ENCODE measurements at places on chromosomes 11 and 22.

DNA sequence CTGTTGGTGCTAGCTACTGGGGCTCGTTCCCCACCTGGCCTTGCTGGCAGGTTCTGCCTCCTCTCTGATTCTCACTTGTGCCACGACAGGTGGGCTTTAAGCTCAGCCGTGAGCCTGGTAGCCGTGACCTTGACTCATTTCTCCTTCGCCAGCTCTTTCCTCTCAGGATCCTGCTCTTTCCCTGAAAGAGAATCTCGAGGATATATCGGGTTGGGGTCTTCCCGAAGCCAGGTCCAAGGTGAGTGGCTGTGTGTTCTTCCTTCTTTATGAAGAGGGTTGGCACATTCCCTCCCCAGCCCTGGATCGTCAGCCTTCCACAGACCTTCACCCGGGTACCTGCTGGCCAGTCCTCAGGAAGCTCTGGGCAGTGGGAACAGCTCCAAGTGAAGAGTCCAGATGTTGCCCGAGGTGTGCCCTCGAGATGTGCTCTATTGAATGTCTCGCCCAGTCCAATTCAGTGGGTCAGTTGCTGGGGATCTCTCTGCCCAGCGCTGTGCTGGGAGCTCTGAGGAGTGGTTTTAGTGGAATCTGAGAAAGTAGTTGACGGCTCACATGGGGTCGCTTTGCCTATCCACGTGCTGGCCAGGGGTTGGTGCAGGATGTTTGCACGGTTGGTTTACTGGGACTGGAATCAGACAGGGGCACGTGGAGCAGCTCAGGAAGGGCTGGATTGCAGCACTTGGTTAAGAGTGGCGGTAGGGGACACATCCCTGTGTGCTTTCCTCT, 1.4 kb downstream of the ZNF74 start:
- no peak for DNase-seq

GRCh38 chr11:66136752-66137123, 66.7 kb downstream of the PACS1 start:
- DNase-seq, result peak; percentile 21

DNA sequence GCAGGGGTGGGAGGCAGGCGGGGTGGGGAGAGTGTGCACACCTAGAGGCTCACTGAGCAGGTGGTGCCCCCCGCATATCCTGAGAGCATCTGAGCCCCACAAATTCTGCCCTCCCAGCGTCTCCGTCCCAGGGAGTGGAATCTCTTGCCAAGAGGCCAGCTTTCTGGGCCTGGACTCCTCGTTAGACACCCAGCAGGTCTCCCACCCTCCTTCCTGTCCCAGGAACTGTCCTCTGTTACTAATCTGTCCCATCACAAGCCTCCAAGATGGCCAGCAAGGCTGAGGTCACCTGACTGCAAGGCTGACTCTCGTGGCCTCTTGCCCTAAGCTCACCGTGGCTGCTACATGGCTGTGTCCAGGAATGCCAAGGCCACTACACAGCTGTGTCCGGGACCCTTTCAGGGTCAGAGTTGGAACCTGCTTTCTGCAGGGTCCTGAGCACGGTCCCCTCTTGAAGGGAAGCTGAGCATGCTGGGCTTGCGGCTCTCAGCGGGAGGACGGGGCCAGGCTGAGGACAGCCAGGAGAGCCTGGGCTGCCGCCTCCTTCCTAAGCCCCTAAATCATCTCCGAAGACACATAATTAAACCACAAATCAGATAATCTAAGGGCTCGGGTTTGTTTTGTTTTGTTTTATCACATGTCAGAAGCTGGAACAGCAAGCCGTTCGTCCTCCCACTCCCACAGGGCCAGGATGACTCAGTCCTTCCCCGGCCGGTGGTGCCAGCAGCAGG, 1327.3 kb downstream of the TBC1D22A start:
- DNase-seq, result no peak

DNA sequence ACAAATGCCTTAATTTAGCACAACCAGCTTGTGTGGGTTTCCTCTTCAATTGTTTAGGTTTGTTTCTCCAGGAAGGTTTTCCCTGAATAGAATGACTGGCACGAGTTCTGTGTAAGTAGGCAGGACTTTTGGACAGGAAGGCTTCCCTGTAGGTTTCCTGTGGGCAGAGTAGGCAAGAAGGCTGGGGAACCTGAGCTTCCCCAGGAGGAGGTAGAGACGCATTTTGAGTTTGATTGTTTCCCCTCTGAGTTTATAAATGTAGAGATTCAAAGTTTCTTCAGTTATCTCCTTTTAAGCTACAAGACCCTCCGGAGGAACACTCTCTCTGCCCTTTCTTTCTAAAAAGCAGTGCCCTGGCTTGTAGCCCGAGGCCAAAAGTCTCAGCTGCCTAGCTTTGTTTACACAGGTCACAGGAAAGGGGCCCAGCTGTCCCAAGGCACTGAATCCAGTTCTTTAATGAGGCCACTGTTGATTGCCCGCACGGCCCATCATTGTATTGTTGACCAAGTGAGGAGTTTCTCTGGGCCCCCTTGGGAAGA, 66.6 kb upstream of the RDX start:
- no peak for DNase-seq

DNA sequence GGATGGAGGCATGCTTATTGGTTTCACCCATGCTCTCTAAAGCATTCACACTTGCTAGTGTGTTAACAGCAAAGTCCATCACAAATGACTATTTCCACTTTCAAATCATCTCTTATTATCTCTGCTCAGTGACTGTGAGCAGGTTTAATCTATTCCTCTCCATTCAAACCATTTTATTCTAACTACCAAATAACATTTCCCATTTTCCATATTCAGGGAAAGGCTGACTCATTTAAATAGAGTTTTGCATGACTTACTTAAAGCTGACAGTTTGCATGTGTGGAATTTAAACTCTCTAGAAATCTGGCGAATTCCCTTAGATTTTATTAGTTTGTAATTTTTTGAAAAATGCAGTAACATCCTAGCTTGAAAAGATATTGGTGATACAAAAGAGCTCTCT, 615.7 kb upstream of the LRRC4C start:
- no peak for DNase-seq

- DNase-seq, result no peak
These were observed 12.6 kb downstream of the POLR2F start for GRCh38 chr22:37965940-37966664.

GRCh38 chr11:61919705-61920631, 2.6 kb upstream of the RAB3IL1 start:
- DNase-seq, result no peak

DNA sequence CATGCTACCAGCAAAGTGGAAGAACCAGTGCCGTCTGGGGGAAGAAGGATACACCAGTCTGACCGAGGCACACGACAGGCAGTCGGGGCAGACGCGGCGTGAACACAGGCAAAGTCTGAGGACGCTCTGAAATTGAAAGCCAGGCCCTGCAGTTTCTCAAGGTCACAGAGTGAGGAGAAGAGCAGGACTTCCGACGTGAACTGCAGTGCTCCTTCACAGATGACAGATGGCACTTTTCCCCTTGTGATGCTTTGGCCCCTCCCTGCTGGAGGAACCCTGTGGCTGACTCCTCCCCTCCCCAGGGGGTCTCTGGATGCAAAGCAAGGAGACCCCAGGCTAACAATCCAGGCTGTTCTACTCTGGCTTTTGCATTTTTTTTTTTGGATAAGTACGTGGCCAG, 19.6 kb upstream of the JAM3 start:
- no peak for DNase-seq

DNA sequence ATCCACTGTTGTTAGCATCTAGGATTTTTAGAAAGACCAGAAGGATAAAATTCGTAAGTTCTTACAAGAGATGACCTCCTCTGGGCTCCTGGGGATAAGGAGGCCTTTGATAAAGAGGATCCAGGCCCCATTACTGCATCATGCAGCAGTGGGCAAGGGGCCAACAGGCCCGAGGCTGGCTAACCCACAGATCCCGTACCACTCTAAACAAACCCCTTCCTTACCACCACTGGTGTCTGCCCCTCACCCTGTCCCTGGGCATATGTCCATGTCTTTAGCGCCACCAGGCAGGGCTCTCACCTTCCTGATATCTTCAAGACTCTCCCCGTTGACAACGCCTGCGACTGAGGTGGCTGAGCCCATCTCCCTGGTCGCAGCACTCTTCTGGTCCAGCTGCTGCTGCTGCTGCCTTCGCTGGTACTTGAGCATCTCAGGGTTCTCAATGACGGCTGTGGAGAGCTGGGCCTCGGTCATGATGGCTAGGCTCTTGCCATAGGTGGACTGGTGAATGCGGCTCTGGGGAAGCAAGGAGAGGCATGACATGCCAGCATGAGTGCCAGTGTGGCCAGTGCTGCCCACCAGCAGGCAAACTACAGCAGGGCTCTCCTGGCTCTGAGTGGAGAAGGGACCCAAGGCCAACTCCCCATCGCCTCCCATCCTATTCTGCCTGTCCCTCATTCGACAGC, 46.2 kb downstream of the HIRA start:
- no peak for DNase-seq

DNA sequence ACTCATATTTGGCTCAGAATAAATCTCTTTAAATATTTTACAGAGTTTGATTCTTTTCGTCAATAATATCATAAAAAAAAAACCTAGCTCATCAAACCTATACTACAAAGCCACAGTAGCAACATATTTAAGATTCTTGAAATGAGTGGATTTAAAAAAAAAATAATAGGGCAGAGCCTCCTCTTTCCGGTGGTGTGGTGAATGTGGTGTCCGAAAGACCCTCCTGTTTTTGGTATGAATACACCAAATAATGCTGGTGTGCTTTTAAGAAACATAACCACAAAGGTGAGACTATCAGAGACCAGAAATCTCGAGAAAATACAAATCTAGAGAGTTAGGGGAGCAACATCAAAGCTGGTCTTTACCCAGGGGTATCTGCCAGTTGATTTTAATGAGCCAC, 342.6 kb downstream of the TBC1D22A start:
- no peak for DNase-seq

- no peak for DNase-seq
These were observed 19.2 kb downstream of the DHCR7 start for GRCh38 chr11:71428861-71429435.

DNA sequence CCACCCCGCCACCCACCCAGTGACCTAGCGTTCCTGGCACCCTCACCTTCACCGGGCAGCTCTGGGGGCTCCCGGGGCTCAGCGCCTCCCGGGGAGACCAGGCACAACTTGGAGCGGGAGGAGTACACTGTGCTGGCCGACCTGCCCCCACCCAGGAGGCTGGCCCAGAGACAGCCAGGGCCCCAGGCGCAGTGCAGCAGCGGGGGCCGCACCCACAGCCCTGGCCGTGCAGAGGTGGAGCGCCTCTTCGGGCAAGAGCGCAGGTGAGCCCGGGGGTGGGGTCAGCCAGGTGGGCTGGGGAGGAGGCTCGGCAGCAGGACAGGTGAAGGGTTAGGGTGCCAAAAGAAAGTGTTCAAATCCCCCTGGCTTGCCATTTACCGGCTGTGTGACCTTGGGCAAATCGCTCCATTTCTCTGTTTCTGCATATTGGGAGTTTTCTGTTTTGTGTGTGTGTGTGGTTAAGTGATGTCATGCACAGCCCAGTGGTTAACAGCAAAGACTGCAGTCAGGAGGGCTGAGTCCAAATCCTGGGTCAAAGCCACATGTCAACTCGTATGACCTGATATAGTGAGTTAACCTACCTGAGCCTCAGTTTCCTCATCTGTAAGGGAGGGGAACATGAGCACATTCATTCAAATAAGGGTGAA, 29.5 kb downstream of the TRIOBP start:
- DNase-seq, result no peak

- no peak for DNase-seq
These were observed 43.6 kb downstream of the MRE11 start for GRCh38 chr11:94450048-94450447.

DNA sequence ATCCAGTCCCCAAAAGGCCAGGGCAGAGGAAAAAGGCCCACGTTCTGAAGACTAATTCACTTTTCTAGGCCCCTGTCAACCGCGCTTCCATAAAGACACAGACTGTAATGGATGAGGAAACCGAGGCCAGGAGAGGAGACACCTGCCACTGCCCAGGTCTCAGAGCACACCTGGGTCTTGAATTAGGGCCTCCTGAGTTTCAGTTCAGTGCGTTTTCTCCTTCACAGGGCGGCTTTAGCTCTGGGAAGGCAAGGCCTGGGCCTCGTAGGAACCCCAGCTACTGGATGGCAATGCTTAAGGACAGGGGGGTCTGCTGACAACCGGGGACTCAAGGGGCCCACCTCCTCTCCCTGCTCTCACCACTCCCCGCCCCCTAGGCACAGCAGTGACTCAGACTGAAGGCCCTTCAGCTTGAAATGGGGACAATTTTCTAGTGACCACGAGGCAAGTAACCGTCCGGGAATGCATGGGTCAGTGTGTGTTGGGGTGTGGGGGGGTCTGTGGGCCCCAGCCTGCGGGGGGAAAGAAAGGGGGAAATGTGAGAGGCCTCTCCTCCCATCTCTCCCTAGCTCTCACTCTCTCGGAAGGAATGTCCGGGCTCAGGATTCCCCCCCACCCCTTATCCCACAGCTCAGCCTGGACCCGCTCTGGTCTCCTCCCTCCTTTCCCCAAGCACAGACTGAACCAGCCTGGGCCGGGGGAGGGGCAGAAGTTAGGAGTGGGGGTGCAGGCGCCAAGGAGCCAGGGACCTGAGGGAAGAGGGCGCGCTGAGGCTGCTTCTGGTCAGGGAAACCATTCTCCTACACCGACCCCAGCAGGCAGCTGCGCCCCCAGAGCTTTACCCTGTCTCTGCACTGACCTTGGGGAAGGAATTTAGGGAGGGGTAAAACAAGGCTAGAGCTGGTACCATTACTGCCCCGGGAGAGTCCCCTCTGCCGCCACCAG, 17.2 kb downstream of the CREB3L1 start:
- DNase-seq, result no peak

- no peak for DNase-seq
These were observed 80.5 kb downstream of the KCNQ1 start for GRCh38 chr11:2525166-2525861.

- no peak for DNase-seq
These were observed 32.1 kb downstream of the DAGLA start for GRCh38 chr11:61712314-61712713.

- no peak for DNase-seq
These were observed 9.4 kb upstream of the SLC25A1 start for GRCh38 chr22:19187716-19188563.

GRCh38 chr11:22703591-22703990, 37.2 kb downstream of the GAS2 start:
- no peak for DNase-seq

GRCh38 chr11:84906995-84907394, 720.1 kb downstream of the DLG2 start:
- DNase-seq, result no peak

GRCh38 chr11:1927848-1928469, 8.5 kb downstream of the TNNT3 start:
- no peak for DNase-seq

DNA sequence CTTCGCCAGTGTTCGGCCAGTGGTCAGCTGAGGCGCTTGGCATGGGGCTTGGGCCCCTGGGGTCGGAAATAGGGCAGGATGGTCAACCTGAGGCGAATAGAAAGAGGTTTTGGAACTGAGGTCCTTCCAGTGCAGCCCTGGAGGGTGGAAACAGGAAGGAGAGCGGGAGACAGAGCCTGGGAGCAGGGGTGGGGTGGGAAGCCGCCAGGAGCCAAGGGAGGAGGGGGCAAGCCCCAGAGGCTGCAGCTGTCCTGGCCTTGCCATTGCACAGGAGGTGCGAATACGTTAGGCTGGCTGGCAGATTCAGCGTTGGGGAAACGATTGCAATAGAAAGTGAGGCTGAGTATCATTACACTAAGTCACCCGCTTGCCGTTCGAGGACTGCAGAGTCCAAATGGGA, 13.9 kb upstream of the KCTD17 start:
- DNase-seq, result no peak
